SK-MEL-5 (cell line): ENCODE measurements at places on chromosomes 6 and 20. TPM values are rescaled to one million over a fixed set of nuclear protein-coding genes. Genes with fewer than 3 reads are reported as not detected.

PAX1 gene
- total RNA-seq, result not detected in 2 replicates

ARMC12 gene
- total RNA-seq, result 0.35 TPM in 1 of 2 replicates, not detected in the other

FAM83D gene
- 35.7 and 36.6 TPM in 2 replicates for total RNA-seq

SLC22A16 gene
- not detected in 2 replicates for total RNA-seq

GNRH2 gene
- not detected in 2 replicates for total RNA-seq

SIRPB1 gene
- total RNA-seq, result 0.98 and 1.8 TPM in 2 replicates

ARFGEF3 gene
- 0.82 and 0.85 TPM in 2 replicates for total RNA-seq

ZSCAN26 gene
- 9.3 and 11.3 TPM in 2 replicates for total RNA-seq

PLG gene
- not detected in 2 replicates for total RNA-seq

EPPIN gene
- not detected in 2 replicates for total RNA-seq
